ENCODE measurements at places on chromosomes 1 and 21. TPM values are rescaled to one million over a fixed set of nuclear protein-coding genes. Genes with fewer than 3 reads are reported as not detected.
A peak's percentile ranks its signal among the peaks of the same experiment; 100 is the strongest.

The FAM167B gene
- 2.1 TPM for total RNA-seq

The LCE4A gene
- not detected for total RNA-seq

The UBXN10 gene
- 0.33 TPM for total RNA-seq

The SLC45A1 gene
- 2.3 TPM for total RNA-seq

GRCh38 chr1:212073490-212073889 is 37.9 kb downstream of the DTL start:
- DNase-seq, result peak; percentile 47

DNA sequence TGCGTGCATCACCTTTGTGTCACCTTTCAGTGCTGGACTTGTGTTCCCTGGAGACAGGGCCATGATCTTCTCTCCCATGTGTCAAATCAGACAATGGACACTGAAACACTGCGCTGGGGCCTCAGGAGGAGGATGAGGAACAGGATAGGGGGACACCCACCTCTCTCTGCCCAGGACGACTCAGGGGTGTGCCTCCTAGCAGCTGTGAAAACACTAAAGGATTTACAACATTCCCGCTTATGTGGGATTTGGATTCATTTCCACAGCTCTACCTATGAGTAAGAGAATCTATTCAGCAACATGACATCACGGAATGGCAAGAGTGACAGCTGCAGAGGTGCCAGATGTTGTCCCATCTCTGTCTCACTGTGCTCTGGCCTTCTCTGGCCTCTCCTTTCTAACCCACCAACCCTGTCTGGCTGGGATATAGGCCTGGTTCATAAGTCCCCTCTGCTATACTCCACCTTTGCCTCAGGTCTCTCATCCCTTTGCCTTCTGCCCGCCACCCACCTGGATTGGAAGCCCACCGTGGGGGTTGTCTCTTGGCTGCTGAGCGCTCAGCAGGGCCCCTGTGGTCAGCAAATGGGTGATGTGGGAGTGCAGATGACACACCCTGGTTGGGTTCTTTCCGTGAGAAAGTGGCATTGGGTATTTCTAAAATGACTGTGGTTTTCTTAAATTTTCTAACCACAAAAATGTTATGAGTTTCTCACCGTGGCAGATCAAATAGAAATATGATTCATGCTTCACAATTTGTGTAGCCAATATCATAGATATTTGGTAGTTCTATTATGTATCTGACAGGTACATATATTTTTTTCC is 47.1 kb upstream of the TLR5 start:
- no peak for DNase-seq

DNA sequence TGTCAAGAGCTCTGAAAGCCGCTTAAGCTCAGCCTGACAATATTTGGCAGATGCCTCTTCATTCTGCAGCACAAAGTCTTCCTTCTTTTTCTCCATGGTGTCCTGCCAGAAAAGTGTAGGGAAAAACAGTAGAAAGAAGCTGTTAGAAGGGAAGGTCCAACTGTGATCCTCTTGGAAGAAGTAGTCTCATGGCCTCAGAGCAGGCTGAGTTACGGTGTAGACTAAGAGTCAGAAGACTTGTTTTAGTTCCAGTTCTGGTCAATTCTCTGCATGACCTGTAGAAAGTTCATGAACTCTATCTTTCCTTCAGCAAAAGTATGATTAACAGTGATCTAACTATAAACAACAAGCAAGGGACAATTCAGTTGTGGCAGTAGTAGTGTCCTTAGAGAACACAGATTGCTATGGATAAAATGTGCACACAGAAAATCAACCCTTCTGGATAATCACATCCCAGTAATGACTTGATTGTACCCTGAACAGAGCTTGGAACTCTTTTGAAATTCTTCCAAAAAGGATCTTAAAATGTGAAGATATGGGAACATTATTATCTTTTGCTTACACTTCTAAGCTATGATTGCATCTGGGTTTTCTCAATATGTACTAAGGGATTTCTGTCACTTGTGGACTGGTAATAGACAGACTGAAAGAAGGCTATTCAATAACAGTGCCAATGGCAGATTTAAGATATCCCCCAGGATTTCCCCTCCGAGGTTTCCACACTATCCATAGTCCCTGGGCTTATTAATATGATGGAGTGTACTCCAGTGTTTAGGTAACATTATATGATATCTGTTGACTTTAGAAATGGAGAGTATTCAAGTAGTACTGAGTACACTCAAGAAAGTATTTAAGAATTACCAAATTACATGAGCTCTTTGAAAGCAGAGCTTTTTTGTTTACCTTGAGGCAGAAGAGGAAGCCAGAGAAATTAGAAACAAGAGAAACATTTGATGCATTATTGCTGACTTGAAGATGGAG is 22.1 kb upstream of the GBP2 start:
- no peak for DNase-seq

GRCh38 chr1:192604979-192605620 is 29.5 kb downstream of the RGS1 start:
- DNase-seq, result no peak

DNA sequence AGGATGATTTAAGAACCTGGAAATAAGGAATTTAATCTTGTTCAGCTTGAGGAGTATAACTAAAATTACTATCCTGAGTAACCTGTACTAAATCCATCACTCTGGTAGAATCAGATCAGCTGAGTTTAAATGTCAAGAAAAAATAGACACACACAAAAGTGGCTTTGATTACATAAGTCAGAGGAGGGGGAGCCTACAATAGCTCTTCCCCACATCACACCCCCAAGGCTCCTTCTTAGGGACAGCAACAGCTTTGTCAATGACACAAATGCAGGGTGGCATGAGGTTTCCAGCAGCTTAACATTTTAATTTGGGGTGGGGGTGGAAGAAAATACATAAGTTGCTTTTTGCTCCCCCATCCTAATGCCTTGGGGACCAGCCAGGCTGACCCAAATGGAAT is 12.6 kb upstream of the NUP210L start:
- DNase-seq, result no peak

- DNase-seq, result no peak
Observed at GRCh38 chr1:19720174-19720573, 55.5 kb downstream of the HTR6 start.

GRCh38 chr1:39250460-39251240 is 46.2 kb downstream of the MACF1 start:
- DNase-seq, result peak; percentile 63

- DNase-seq, result no peak
Observed at GRCh38 chr1:226438007-226438406, 30.1 kb upstream of the PARP1 start.

- DNase-seq, result no peak
Observed at GRCh38 chr1:57908147-57908890, 484.5 kb upstream of the DAB1 start.

DNA sequence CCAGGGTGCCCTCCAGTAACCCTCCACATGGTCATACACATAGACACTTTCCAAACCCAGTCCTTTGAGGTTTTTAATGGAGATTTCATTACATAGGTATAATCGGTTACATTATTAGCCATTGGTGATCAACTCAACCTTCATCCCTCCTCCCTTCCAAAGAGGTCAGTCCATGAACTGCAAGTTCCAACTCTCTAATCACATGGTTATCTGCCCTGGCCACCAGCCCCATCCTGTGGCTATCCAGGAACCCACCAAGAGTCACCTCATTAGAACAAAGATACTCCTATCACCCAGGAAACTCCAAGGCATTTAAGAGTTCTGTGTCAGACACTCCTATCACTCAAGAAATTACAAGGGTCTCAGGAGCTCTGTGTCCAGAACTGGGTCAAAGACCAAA is 12.2 kb downstream of the ATP1A4 start:
- no peak for DNase-seq

GRCh38 chr1:79575424-79575823 is 568.9 kb upstream of the ADGRL4 start:
- no peak for DNase-seq

Data from fibroblast of lung (primary cell).